ENCODE measurements at places on chromosomes 2 and 18.

DNA sequence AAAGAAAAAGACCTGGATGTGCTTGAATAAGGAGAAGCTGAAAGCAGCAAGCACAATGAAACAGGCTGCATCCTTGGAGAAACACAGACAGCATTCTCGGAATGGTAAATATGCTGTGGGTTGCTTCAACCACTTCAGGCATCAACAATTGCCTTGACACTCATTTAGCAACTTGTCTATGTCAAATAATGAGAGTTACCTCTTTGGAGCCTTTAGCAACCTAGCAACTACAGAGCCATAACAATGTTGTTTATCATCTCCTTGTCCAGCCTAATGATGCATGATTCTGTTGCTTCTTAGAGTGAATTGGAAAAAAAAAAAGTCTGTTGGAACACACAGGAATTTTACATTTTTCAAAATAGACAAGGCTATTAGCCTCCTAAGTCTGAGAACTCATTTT is 410.6 kb downstream of the PIK3C3 start:
- no peak for DNase-seq

DNA sequence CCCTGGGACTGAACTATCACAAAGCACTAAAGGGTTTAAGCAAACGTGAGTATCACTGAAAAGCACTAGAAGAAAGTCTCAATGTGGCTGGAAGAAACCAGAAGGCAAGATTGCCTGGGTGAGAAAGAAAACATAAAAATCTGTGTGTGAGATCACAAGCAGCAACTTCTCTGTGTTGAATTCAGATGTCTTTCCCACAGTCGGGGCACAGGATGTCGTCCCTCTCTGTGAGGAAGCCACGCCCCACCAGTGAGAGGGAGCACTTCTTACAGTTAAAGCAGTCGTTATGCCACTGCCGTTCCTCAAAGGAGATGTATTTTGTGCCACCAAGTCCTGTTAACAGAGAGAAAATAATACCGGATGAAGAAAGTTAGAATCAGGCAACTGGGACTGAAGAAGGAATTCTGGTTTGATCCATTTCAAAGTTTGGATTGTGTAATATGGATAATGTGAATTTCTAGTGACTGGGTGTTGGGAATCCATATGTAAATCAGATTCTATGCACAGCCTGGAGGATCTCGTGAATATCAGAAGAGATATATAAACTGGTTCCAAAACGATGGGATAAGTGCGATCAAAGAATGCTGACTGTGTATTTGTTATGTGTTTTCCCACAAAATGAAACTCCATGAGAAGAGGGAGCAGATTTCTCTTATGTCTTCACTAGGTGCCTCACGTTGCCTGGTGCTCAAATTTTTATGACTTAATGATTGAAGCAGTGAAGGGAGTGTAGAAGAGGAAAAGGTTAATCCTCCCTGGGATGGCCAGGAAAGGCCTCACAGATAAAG is 24.0 kb downstream of the C2orf49 start:
- no peak for DNase-seq

- peak; percentile 55 for DNase-seq
Observed at GRCh38 chr2:120669121-120669952, 66.3 kb upstream of the GLI2 start.

DNA sequence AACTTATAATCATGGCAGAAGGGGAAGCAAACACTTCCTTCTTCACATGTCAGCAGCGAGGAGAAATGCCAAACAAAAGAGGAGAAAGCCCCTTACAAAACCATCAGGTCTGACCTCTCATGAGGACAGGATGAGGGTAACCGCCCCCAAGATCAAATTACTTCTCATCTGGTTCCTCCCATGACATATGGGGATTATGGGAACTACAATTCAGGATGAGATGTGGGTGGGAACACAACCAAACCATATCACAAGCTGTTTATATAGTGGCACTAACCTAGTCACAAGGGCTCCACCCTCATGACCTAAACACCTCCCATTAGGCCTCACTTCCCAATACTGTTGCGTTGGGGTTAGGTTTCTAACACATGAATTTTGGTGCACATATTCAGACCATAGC is 110.0 kb downstream of the OSBPL6 start:
- DNase-seq = no peak

DNA sequence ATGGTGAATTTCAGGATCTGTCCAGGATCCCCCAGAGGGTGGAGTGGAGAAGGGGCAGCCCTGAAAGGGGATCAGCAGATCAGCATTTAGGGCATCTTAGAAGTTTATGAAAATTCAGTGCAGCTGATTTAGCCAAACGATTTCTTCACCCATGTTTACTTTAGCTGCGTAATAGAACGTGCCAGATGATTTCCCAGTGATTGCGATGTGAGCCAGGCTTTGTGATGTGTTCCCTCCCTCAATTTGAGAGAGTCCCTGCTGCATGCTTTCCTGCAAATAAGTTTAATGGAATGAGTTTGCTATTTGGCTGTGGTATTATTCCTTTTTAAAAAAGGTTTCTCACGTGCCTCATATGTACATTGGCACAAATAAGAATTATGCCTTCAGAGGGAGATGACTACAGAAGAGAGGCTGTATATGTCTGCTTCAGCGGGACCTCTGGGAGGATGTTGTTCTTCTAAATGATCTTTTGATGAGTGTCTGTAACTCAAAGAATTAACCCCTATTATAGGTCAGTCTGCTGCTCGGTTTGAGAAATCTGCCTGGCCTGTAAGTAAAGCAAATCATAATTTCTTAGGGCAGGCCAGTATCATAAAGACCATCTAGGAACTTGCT is 111.9 kb downstream of the MRO start:
- DNase-seq = no peak

DNA sequence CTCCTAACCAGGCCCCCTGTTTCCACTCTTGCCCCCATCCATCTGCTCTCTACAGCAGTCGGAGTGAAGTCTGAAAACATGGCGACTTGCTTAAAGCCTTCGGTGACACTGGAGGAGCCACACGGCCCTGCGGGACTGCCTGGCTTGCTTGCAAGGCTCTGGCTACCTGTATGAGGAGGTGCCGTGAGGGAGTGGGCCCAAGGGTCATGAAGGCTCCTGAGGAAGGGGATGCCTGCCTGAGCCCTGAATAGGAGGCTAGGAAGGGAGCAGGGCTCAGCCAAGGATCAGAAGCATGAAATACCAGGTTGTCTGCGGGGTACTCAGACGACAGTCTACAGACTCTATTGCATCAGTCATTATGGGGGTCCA is 75.4 kb downstream of the EMX1 start:
- no peak for DNase-seq

Data from HEK293T (cell line).